Left kidney (tissue), 8 donors: ENCODE measurements at places on chromosomes 5 and 9. TPM values are rescaled to one million over a fixed set of nuclear protein-coding genes. Genes with fewer than 3 reads are reported as not detected.

- DNase-seq, result peak; percentile 71
Observed at GRCh38 chr5:135488727-135489465, 36.7 kb upstream of the TIFAB start.

GRCh38 chr9:113626735-113627495 is 163.4 kb downstream of the RGS3 start:
- DNase-seq, result no peak

GRCh38 chr5:23583081-23583480 is 75.7 kb downstream of the PRDM9 start:
- no peak for DNase-seq

GRCh38 chr9:115847216-115847615 is 306.4 kb upstream of the PAPPA start:
- DNase-seq, result no peak

DNA sequence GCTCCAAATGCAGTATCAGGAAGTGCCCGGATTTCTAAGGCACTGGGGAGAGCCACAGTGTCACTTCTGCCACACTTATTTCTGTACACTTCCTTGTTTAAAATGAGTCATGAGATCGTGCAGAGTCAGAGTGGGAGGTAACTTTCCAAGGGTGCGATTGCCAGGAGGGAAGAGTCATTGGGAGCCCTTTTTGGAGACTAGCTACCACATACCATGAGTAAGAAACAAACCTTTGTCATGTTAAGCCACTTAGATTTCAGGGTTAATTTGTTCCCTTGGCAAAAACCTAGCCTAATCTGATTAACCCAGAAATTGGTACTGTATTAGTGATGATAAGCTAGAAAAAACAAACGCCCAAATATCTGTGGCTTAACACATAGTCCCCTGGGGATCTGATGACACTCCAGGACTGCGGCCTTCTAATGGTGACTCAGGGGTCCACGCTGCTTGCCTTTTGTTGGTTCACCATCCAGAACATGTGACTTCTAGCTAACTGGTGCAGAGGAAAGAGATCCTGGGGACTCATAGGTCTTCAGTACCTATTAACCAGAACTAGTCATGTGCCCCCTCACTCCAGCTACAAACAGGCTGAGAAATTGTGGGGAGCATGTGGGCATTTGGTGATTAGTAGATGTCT is 48.6 kb upstream of the TLE1 start:
- no peak for DNase-seq

DNA sequence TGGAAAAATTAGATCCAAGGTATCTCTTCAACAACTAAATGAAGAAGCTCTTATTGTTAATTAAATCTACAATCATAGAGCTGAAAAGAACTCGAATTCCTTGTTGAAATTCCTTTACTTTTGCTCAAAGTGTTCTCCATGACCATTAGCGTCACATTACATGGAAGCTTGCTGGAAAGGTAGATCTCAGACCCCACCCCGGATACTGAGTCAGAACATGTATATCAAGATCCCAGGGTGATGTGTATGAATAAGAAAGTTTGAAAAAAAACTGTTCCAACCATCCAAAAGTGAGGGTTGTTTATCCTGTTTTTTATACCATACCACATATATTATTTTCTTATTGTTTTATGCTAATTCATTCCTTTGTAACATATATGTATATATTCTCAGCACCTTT is 237.1 kb upstream of the PUM3 start:
- DNase-seq, result no peak

- no peak for DNase-seq
Observed at GRCh38 chr9:70385426-70385825, 29.0 kb downstream of the KLF9 start.

GRHPR gene
- polyA plus RNA-seq, result 124 TPM

PHF19 gene
- polyA plus RNA-seq, result 43.4 TPM

DNA sequence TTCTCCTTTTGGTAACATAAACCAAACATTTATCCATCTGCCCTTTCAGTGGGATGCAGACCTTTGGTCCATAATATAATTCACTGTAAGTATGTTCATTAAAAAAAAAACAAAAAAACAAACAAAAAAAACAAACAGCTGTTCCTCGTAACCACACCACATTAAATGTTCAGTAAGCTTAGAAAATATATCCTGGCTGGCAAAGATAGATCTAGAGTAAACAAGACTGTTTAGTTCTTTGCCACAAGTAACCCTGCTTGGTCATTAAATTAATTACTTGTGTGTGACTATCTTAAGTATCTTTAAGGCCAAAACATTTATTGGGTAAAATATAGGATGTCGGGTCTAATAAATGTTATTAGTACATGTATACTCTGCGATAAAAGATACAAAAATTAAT is 1717.1 kb downstream of the EFNA5 start:
- no peak for DNase-seq

ZNG1F gene
- 34.3 TPM for polyA plus RNA-seq

EDIL3 gene
- polyA plus RNA-seq, result 56.9 TPM

SPINK13 gene
- 1.1 TPM for polyA plus RNA-seq

DNA sequence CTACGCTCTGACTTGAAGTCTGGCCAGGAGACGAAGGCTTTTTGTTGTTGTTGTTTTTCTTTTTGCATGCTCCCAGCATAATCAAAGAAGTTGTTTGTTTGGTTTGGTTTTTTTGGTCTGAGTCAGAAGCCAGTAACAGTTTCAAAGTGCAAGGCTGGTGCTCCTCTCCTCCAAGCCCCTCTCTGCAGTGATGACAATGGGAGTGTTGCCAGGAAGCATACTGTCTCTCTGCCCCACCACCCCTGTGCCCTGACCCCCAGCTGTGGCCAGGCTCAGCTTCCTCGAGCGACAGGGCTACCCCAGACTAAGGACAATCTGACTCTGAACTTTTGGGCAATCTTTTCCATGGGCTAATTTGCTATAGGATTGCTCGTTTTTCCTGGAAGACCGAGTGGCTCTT is 173.8 kb upstream of the PITX1 start:
- no peak for DNase-seq

GBGT1 gene
- 2.0 TPM for polyA plus RNA-seq

DNA sequence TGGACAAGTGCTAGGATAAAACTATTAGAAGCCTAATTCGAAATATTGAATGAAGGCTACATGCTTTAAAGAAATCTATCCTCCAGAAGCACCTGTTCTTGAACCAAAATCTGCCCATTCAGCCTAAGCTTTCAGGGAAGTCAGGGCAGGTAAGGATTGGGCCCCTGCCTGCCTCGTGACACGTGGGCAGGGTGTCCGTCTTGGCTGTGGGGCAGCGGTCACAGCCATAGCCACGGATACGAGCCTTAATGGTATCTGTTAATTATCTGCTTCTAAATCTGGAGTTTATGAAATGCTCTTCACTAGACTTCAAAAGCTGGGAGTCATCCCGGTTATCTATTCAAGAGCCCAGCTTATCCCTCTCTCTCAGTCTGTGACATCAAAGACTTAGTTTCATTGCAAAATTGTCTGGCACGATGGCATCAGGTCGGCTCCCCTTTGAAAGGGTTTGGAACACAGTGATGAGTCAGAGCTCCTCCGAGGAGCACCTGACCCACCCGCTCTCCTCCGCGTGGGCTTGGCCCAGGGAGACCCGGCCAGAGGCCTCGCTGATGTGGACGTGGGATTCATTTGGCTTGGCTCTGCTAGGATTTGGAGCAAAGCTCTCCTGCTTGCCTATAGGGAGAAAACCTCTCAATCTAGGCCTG is 135.9 kb downstream of the MACROH2A1 start:
- DNase-seq, result no peak

DNA sequence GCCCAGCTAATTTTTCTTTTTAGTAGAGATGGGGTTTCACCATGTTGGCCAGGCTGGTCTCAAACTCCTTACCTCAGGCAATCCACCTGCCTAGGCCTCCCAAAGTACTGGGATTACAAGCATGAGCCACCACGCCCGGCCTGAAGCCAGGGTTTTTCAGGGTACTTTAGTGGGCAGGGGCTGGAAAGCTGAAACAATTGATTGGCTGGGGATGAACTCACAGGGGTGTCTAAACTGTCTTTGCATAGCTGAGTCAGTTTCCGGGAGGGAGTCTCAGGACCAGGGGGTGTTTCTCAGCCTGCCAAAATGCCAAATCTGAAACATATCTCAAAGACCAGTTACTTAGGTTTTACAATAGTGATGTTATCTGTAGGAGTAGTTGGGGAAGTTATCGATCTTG is 46.1 kb downstream of the PRUNE2 start:
- no peak for DNase-seq

- DNase-seq, result no peak
Observed at GRCh38 chr5:32876791-32877190, 165.7 kb downstream of the NPR3 start.

TTC33 gene
- polyA plus RNA-seq, result 39.5 TPM

- no peak for DNase-seq
Observed at GRCh38 chr9:95055334-95055850, 262.1 kb downstream of the FANCC start.

GRCh38 chr5:131419877-131420276 is 156.0 kb downstream of the CDC42SE2 start:
- no peak for DNase-seq

NIPAL4 gene
- polyA plus RNA-seq, result 0.58 TPM

GRCh38 chr5:150656191-150657132 is 4.6 kb upstream of the MYOZ3 start:
- peak; percentile 79 for DNase-seq

- DNase-seq, result no peak
Observed at GRCh38 chr5:149839761-149840160, 104.8 kb downstream of the PDE6A start.

GFPT2 gene
- polyA plus RNA-seq, result 5.1 TPM

PCDHA10 gene
- polyA plus RNA-seq, result 0.62 TPM

GARNL3 gene
- 19.8 TPM for polyA plus RNA-seq

PCDHGA9 gene
- 6.5 TPM for polyA plus RNA-seq

GRCh38 chr5:153066281-153066680 is 424.2 kb upstream of the GRIA1 start:
- no peak for DNase-seq

DNA sequence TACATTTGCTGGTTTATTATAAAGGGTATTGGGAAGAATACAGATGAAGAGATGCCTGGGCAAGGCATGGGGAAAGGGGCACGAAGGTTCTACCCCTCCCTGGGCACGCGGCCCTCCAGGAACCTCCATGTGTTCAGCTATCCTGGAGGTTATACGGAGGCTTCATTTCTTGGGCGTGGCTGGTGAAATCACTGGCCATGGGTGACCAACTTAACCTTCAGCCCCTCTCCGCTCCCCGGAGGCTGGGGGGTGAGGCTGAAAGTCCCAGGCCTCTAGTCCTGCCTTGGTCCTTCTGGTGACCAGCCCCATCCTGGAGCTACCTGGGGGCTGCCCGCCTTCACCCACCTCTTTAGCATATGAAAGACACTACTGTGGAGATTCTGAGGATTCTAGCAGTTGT is 17.0 kb upstream of the RNF130 start:
- no peak for DNase-seq

- DNase-seq, result no peak
Observed at GRCh38 chr9:1938675-1939170, 76.4 kb upstream of the SMARCA2 start.
